ENCODE measurements at places on chromosomes 12 and 14.

DNA sequence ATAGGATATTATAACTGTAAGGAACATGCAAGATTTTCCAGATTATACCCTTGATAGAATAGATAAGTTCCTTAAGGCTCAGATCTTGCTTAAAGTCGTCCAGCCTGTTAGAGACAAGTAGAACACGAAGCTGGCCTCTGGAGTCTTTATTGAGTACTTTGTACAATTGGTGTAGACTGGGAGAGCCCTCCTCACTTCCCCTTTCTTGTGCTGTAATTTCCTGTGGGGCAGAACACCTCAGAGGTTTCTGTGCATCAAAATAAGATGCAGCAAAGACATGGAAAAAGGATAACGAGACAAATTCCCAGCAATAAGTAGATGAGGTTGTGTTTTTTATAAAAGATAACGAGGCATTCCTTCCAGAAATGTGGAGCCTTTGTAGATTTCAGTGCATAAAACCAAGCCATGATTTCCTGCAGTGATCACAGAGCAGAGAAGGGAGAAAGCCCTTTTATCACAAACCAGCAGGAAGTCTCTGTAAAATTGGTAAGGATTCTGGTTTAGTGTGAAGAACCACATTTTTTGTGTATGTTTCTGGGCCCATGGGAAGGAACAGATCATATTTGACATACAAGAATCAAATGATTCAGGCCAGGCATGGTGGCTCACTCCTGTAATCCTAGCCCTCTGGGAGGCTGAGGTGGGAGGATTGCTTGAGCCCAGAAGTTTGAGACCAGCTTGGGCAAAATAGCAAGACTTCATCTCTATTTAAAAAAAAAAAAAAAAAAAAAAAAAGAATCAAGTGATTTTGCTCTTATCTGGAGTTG is 18.0 kb downstream of the GPRC5A start:
- no peak for DNase-seq

GRCh38 chr14:68312884-68313610 is 479.8 kb downstream of the ZFP36L1 start:
- no peak for DNase-seq

DNA sequence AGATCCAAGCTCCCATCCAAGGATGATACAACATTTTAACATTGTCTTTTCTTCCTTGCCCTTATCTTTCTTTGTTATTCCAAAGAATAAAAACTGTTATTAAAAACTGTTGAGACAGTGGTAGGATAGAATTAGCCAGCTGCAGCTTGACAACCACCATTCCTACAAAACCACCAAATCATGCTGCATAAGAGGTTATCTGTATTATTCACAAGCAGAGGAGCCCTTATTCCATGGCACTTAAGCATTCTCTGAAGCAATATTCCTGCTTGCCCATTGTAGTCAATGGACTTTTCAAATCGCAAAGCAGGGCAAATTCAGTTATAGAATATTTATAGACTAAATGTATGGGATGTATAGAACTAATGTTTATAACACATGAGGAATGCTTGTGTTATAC is 3.4 kb downstream of the ABCD2 start:
- DNase-seq: no peak

DNA sequence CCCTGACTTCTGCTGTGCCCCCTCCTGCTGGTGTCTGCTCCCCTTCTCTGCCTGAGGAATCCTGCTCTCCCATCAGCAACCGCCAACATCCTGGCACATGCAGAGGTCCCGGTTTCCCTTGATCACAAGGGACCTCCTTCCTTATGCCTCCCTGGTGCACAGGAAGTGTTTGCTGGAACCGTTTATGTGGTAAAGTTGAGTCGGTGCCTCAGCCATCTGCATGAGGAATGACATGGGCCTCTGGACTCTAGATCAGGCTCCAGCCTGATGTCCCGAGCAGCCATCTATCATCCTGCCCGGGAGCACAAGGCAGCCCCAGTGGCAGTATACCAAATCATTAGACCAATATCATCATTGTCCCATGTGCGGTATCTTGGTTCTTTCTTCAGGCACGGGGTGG is 90.4 kb downstream of the BORCS5 start:
- no peak for DNase-seq

DNA sequence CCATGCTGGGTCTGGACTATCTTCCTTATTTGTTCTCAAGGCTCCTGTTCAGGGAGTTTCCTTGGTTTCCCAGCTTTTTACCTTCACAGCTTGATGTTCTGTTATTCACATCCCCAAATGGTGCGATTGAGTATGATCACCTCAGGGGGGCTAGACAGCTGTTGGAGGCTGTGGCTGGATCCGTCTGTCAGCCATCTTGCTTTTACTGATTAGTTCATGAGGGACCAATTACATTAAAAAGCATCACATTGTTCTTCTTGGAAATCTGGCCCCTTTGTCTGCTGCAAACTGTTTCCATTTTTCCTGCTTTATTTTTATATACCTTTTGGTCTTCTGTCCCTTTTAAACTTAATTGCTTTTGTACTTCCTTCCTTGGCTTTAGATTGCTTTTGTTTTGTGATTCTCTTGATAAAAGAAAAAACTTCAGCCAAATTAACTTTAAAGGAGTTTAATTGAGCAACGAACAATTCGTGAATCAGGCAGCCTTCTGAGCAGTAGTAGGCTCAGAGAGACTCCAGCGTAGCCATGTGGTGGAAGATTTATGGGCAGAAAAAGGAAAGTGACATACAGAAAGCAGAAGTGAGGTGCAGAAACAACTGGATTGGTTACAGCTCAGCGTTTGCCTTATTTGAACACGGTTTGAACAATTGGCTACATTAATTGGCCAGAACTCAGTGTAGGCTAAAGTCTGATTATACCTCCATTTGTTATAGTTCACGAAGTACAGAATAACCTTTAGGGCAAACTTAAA is 208.7 kb downstream of the AEBP2 start:
- peak; percentile 27 for DNase-seq

- peak; percentile 31 for DNase-seq
Observed at GRCh38 chr12:47360771-47361388, 281.1 kb upstream of the AMIGO2 start.

DNA sequence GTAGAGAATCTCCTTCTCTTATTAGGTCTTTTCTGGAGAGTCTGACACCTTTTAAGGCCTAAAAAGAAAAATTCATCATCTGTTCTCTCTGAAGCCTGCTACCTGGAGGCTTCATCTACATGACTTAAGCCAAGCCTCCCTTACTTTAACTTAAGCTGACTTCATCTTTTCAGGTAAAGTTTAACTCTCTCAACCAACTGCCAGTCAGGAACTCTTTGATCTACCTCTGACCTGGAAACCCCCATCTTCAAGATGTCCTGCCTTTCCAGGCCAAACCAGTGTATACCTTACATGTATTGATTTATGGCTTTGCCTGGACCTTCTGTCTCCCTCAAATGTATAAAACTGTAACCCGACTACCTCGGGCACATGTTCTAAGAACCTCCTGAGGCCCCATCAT is 17.5 kb downstream of the GSTZ1 start:
- no peak for DNase-seq

- no peak for DNase-seq
Observed at GRCh38 chr12:127588249-127588648, 678.7 kb upstream of the TMEM132C start.

GRCh38 chr14:45198551-45198950 is 54.5 kb downstream of the MIS18BP1 start:
- no peak for DNase-seq

GRCh38 chr14:77882098-77882497 is 82.2 kb downstream of the ADCK1 start:
- no peak for DNase-seq

GRCh38 chr12:49838973-49839633 is 3.8 kb downstream of the BCDIN3D start:
- peak; percentile 76 for DNase-seq

DNA sequence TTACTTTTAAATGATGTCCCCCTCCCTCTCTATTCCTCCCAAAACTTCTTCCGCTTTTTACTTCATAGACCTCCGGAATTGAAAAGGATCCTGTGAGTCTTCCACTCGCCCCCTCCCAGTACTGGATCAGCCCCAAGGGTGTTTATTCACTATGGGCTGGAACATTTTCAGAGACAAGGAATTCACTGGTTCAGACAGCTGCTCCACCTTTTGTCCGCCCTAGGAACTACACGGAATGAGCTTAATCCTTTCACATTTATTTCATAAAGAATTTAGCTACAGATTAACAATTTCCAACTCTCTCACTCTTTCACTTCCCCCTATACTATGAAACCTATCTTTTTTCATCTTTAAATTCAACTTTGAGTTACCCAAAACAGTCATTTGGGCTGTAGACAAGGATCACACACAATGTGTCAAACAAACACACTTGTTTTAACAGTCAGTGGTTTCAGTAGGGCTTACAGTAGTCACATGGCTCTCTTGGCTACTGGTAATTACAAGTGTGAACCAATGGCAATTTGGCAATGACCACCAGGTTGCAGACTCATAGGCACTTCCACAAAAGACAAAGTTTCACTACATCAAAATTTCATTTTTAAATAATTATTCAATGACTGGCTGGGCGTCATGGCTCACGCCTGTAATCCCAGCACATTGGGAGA is 20.6 kb downstream of the CNIH1 start:
- peak; percentile 46 for DNase-seq

DNA sequence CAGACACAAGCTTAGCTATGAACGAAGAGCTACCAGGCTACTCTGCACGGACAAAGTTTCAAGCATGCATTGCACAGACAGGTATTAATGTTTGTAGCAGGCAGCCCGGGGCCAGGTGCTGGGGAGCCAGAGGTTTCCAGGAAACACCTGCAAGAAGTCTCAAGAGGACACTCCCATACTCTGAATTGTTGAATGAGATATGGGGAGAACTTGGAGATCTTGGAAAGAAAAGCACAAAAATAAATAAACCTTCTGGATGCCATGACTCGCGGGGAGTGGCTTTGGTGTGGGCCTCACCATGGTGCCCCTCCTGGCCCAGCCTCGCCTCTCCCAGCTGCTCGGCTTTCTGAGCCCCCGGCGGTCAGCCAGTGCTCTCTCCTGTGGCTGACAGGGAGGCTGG is 186.8 kb downstream of the TTC7B start:
- DNase-seq: no peak

DNA sequence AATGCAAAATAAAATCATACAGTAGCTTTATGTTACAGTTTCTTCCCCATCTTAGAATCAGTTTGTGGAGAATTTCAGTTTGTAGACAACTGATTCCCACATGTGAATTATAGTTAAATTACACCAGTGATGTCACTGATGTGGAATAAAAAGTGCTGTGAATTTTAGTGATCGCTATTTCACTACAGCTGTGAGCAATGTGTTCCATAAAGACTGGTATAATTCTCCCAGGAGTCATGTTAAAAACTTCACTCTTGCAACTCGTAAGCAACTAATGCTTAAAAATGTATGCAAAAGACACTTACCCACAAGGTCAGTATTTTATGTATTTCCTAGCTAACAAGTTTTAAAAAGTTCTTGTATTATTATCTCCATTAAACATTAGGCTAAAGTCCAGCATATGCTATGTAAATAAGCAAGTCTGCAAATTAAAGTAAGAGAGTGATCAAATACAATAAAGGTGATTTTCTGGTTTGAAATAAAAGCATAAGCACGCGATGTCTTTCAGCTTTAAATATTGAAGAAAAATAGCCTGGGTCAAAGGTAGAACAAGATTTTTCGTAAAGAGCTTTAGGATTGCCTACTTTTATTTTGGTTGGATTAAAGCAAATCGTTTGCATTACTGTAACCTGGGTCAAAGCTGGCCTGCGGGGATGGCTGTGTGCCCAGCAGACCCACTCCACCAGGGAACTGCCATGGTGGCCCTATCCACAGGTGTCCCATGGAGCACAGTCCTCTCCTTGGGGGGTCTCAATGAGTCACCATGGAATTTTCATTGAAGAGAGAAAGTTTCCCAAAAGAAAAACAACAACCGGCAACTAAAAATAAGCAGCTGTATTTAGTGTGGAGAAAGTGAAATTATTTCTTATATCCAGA is 12.7 kb upstream of the LRIG3 start:
- no peak for DNase-seq

DNA sequence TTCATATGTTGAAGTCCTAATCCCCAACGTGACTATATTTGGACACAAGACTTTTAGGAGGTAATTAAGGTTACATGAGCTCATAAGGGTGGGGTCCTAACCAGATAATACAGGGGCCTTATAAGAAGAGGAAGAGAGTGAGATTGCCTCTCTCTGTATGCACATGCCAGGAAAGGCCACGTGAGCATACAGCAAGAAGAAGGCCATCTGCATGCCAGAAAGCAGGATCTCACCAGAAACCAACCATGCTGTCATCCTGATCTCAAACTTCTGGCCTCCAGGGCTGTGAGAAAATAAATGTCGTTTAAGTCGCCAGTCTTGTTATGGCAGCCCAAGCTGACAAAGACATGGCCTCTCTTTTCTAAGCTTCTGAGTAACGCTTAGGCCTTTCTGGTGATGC is 69.0 kb upstream of the GPHB5 start:
- no peak for DNase-seq

GRCh38 chr12:54765652-54766051 is 88.7 kb upstream of the MUCL1 start:
- DNase-seq: no peak

- no peak for DNase-seq
Observed at GRCh38 chr14:105473677-105474482, 741 bp upstream of the CRIP2 start.

DNA sequence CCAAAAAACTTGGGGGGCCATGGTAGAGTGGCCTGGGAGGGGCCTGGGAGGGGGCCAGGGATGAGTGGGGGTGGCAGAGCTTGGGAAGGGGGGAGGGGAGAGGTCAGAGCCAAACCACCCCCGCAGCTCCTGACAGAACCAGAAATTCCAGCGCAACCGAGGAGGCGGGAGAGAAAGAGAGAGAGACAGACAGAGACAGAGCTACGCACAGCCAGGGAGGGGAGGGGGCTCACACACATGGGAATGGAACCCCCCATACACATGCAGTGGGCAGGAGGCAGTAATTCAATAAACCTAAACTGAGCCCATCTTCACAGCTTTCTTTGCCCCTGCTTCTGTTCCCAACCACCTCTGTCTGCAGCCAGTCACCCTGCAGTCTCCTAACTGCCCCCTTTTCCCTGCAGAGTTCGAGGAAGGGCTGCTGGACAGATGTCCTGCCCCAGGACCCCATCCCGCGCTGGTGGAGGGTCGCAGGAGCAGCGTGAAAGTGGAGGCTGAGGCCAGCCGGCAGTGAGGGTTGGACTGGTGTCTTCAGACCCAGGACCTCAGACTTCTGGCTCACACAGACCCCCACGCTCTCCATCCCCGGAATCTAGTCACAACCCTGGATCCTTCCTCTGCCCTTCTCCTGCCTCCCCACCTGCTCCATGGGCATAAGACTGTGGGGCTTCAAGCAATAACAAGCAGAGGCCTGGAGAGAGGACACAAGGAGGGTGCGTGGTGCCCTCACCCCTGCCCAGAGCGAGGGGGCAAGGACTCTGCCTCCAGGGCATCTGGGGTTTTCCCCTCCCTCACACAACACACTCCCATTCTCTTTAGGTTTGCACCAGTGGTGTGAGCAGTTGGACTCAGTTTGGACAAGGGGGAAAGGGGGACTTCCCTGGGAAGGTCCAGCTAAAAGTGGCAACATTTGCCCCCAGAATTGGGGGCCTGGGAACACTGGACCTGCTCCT is 5.6 kb downstream of the NAB2 start:
- DNase-seq: no peak
